ENCODE measurements at places on chromosomes 5 and 9. TPM values are rescaled to one million over a fixed set of nuclear protein-coding genes. Genes with fewer than 3 reads are reported as not detected.

LHX6 gene
- total RNA-seq: not detected

WNT8A gene
- total RNA-seq: not detected

DRD1 gene
- 0.36 TPM for total RNA-seq

MYOZ3 gene
- total RNA-seq: 1.5 TPM

ANKRD34B gene
- total RNA-seq: not detected

PCDHB7 gene
- total RNA-seq: 2.1 TPM

STPG3 gene
- not detected for total RNA-seq

FREM1 gene
- total RNA-seq: 0.97 TPM

ARID3C gene
- 0.32 TPM for total RNA-seq

ITGA2 gene
- total RNA-seq: 6.3 TPM

F2R gene
- 34.7 TPM for total RNA-seq

CDX1 gene
- not detected for total RNA-seq

GRAMD2B gene
- 95.3 TPM for total RNA-seq

SARDH gene
- 1.9 TPM for total RNA-seq

MLANA gene
- total RNA-seq: 0.32 TPM

PTGS1 gene
- 14.2 TPM for total RNA-seq

RIOK2 gene
- total RNA-seq: 21.7 TPM

OTP gene
- not detected for total RNA-seq

FAM169A gene
- total RNA-seq: 4.7 TPM

TNFSF8 gene
- not detected for total RNA-seq

PDZD2 gene
- 0.81 TPM for total RNA-seq

MARVELD2 gene
- total RNA-seq: 3.3 TPM

DDX46 gene
- 13.8 TPM for total RNA-seq

LCN15 gene
- not detected for total RNA-seq

WDR38 gene
- total RNA-seq: not detected

MOCS2 gene
- total RNA-seq: 31.6 TPM

THG1L gene
- total RNA-seq: 17.0 TPM

HACD4 gene
- total RNA-seq: 14.5 TPM

STX17 gene
- 20.5 TPM for total RNA-seq

RGMB gene
- total RNA-seq: 379 TPM

C8G gene
- total RNA-seq: 1.1 TPM

HK3 gene
- total RNA-seq: not detected

TMEM174 gene
- not detected for total RNA-seq

ANKRD33B gene
- total RNA-seq: 7.0 TPM

PALM2AKAP2 gene
- total RNA-seq: 33.4 TPM

SLC25A2 gene
- 1.9 TPM for total RNA-seq

HMHB1 gene
- not detected for total RNA-seq

PRRX2 gene
- 92.7 TPM for total RNA-seq

MELK gene
- total RNA-seq: 7.6 TPM

GRIN1 gene
- total RNA-seq: 0.12 TPM

OR1Q1 gene
- total RNA-seq: 0.36 TPM

ACOT12 gene
- not detected for total RNA-seq

CNTNAP3B gene
- total RNA-seq: not detected

DNAH5 gene
- total RNA-seq: 0.97 TPM

TRIP13 gene
- total RNA-seq: 4.1 TPM

HAND1 gene
- total RNA-seq: 0.12 TPM

LCN12 gene
- not detected for total RNA-seq

CEP72 gene
- total RNA-seq: 2.1 TPM

OR1L4 gene
- total RNA-seq: not detected

PPIC gene
- total RNA-seq: 29.6 TPM

Data from hair follicle dermal papilla cell (primary cell).